Stimulated activated CD4-positive, alpha-beta T cell treated with anti-CD3 and anti-CD28 coated beads, Interleukin-2, amount 100 ng/mL, for 24 hours (primary cell): ENCODE measurements at places on chromosomes 3 and 15.

DNA sequence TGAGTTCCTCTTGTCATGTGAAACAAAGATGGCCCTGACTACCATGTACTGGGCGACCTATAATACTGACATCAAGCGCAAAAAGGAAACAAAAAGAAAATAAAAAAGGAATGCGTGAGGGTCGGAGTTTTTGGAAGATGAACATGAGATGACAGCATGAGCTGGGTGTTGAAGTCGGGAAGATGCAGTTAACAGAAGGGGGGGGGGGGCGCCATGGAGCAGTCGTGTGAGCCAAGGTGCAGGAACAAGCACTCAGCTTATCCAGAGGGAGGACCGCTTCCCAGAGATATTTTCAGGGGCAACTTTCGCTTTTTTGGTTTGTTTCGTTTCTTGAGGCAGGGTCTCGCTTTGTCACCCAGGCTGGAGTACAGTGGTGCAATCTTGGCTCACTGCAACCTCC, 110.2 kb downstream of the RORA start:
- no peak for DNase-seq

DNA sequence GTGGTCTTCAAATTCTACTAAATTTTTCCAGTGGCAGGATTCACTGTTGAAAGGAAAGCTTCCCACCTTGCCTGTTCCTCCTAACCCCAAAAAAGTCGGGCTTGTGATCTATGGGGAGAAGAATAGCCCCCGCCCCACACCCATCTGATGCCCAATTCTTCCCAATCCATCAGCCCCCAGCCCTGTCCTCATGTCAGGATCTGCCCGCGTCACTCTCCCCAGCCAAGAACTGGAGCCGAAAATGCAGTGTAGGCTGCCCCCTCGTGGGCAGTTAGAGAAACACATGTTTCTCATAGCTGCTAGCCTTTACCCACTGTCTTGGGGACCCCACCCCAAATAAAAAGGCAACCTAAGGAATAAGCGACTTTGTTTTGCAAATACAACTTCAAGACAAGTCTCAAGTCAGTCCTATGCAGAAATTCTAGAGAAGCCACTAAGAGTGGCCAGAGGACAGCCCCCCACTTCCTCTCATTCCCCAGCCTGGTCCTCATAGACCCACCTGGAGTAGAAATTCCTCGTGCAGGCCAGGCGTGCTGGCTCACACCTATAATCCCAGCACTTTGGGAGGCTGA, 13.0 kb upstream of the CSK start:
- DNase-seq: peak; percentile 68

DNA sequence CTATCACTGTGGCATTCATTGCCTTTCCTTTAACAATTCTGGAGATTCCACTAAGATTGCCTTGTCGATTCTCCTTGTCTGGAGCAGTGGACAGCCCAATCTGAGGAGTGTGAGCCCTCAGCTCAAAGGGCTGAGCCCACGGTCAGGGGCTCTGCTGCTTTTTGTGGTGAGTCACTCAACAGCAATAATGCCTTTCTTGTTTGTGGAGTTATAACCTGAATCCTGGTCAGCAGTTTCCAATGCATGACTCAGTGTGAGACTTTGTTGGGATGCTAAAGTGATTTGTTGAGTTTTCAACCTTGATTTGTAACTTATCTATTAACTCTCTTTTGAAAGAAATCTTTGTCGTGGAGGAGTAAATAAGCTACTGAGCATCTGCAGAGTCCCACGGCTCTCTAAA, 183.5 kb downstream of the TJP1 start:
- no peak for DNase-seq

DNA sequence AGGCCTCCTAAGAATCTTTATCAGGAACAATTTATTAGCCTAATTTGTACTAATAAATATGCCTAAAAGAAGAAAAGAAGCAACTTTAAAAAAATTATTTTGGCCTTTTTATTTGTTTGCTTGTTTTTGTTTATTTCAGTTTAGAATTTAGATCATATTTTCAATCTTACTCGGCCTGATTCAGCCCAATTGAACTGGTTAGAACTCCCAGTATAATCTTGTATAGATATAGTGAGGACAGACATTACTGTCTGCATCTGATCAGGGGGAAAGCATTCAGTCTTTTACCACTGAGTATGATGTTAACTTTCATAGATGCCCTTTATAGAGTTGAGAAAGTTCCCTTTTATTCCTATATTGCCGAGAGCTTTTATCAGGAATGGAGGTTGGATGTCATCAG, 56.0 kb upstream of the CSTA start:
- no peak for DNase-seq

- no peak for DNase-seq
Measured at GRCh38 chr3:72530426-72530825, 317.8 kb downstream of the SHQ1 start.

DNA sequence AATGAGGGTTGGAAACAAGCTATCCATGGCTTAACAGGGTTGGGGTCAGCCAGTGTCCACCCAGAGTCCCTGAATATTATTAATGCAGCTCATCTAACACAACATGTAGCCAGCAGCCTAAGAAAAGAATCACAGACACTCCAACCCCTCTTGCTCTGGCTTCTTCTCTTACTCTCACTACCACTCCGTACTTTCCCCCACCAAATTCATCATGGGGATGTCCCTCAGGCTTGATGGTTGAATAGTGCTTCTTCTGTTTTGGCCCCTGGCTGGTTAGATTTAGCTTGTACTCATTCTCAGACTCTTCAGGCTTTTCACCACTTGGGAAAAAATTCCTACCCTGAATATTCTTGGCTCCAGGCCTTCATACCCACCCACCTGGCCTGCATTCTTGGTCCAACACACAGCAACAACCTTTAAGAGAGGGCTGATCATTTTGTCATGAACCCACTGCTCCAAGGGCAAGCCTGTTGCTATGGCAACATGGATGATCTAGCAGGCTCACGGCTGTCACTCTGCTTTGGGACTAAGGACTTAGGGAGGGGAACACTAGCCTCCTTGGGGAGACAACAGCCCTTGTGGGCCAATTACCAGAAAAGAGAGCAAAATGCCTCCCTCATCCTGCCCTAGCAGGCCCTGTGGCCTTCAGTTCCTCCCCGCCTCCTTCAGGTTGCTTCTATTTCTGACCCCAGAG, 9.4 kb upstream of the MED12L start:
- DNase-seq: no peak

- no peak for DNase-seq
Measured at GRCh38 chr15:39697509-39697908, 85.1 kb downstream of the FSIP1 start.

DNA sequence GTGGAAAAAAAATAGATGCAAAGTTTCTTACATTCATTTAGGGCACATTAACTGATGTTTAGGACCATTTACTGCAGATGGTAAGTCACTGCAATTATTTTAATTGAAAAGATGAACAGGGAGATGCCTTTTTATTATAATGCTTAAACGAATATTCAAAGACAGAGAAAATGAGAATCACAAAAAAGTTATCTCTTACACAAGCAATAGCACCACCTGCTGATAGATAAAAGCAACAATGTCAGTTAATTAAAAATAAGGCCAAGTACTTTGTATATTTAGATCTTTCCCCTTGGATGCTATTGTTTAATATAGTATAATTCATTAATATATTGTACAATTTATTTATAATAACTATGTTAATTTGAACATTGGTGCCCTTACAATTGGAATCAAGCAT, 55.9 kb downstream of the IFT80 start:
- DNase-seq: no peak

GRCh38 chr3:189748046-189748445, 116.9 kb downstream of the TP63 start:
- DNase-seq: no peak

GRCh38 chr3:67640023-67640660, 14.3 kb downstream of the SUCLG2 start:
- no peak for DNase-seq

DNA sequence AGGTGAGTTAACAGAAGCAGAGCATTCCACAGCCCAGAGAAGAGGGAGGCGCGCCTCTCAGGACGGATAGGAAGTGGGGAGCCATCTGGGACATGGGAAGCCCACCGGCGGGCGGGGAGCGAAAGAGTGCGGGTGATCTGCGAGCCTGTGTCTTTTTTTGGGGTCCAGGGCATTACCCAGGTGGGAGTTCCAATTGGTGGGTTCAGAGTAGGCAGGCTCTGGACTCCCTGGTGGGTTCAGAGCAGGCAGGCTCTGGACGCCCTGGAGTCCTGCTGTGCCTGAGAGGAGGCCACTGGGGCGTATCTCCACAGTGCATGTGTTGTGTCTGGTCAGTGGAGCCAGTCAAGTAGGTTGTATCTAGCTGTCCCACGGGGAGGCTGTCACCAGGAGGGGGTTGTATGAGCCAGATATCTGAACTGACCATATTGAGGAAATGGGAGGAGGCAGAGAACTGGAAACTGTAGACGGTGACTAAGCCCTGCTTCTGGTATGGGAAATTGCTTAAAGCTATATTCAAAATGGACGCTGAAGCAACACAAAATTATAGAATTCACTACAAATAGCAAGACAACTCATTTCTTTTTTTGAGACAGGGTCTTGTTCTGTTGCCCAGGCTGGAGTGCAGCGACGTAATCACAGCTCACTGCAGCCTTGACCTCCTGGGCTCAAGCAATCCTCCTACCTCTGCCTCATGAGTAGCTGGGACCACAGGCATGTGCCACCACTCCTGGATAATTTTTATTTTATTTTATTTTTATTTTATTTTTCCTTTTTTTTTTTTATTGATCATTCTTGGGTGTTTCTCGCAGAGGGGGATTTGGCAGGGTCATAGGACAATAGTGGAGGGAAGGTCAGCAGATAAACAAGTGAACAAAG, 34.5 kb upstream of the CHST2 start:
- no peak for DNase-seq

DNA sequence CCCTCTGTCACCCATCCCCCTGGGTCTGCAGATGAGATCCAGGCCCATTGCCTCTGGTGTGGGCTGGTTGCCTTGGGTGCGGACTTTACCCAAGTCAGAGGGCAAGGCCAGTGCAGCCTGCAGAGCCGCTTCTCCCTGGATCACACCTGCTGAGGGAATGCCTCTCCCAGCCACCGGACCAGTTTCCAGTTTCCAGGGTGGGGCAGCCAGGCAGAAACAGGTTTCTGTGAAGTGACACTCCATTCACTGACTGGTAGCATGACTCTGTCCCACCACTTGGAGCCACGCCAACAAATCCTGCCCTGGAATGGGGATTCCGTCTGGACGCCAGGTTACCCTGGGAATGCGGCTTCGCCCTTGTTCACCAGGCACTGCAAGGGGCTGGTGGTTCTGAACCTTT, 30.0 kb downstream of the PAQR5 start:
- DNase-seq: no peak

DNA sequence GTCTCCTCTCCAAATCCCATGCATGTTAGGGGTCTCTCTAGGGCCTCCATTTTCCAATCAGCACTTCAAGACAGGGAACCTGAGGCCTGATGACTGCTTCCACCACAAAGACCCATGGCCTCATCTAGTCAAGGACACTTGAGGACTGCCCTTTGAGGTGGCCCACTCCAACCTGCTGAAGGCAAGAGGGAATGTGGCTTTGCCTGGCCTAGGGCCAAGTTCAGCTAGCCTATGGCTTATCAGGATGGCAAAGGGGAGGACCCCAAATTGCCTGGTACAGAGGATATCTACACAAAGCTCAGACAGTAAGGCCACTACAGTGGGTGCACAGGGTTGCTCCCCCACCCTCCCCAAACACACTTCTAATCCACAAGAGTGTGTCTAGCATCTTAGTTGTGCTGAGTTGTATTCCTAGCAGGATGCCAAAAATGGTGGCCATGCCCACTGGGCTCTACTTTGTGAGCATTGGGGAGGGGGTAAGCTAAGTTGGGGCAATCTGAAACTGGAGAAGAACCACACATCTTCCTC, 10.0 kb upstream of the GRAMD2A start:
- DNase-seq: no peak

DNA sequence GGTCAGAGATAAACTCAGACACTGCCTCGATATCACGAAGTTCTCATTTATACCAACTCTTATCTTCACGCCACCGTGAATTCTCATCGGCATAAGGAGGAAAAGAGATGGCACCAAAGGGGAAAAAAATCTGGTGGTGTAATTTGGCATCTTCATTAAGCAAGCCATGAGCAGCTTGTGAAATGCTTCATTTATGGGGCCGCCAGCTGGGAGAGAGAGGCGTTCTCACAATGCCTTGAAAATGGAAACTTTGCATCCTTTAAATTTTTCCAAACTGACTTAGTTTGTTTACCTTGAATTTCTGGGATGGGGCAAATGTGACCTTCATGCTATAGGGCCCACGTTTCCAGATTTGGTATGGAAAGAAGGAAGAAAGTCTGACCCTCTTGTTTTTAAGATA, 242.5 kb upstream of the ST8SIA2 start:
- no peak for DNase-seq

DNA sequence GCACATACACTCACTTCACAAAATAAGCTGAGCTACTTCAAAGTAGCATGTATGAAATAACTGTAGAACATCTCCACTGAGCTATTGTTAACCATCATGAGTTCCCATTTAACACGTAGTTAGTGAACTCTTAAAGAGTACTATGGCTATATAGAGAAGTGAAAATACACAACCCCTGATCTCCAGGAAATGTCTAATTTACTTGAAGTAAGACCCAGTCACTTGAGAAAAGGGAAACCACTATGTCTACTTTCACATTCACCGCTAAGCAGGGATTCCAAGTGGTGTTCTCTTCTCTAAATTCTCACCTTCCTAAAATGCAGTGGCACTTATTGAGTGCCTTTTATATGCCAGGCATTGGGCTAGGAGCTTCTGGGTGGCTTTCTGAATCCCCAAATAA, 35.0 kb upstream of the COLQ start:
- no peak for DNase-seq

GRCh38 chr3:37734886-37735285, 126.8 kb upstream of the CTDSPL start:
- no peak for DNase-seq

DNA sequence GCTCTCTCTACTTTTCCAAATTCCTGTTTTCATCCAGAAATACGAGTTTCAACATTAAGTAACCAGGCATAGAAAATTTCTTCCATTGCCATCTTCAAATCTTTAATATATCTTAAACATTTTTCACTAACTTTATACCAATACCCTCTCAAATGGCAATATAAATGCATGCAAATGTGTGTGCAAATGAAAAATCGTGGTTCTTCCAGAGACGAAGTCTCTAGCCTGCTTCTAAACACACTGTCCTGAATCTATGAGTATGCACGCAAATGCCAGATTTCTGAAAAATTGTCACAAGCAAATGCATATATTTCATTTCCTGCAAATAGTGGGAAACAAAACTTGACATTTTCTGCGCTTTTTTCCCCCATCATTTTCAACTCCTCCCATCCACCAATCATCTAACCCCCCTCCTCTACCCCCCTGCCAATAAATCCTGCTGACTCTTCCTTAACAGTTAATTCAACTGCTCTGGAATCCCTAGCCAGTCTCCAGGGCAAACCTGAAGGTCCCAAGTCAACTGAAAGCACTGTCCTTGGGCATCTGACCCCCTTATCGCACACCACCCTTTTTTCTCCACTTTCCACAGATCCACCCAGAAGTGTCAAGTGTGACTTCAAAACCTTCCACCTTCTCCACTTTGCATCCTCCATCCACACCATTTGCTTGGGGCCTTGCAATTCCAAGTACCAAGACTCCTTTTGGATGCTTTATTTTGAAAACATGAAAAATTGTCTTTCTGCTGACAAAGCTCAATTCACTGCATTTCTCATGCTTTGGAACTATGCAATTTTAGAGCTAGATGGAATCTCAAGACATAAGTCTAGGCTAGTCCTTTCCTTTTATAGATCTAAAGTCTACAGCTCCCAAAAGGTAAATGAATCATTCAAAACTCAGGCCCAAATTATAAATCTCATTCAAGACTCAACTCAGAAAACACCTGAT, 144.7 kb downstream of the OSBPL10 start:
- DNase-seq: no peak
